ENCODE measurements at places on chromosomes 3 and 15. TPM values are rescaled to one million over a fixed set of nuclear protein-coding genes. Genes with fewer than 3 reads are reported as not detected.

UACA gene
- total RNA-seq, result 11.0 TPM

CPNE9 gene
- 0.14 TPM for total RNA-seq

GOLGA8B gene
- total RNA-seq, result 11.7 TPM

SLC30A4 gene
- 1.2 TPM for total RNA-seq

ICE2 gene
- 37.4 TPM for total RNA-seq

DNA sequence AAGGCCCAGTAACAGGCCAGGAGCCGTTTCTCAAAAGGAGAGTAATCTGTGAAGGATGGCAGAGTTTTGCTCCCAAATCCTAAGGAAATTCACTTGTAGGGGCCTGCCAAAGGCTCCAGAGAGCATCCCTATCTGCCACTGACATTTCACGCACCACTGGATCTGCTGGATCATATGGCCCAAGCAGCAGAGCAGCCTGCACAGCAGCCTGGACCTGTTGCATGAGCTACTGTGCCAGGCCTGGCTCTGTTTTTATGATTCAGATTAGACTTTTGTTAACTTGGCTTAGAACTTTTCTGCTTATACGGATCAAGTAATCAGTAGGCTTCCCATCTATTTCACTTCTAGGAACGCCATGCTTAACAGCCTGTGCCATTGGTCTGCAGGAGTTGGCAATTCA is 70.7 kb downstream of the CHRD start:
- no peaks in the 10 kb centered on the region for H3K4me1 ChIP-seq
- DNase-seq, result no peak
- no peak overlapping the region for H3K4me3 ChIP-seq

GRCh38 chr3:123800362-123800682 is 83.8 kb downstream of the MYLK start:
- no peaks in the 10 kb centered on the region for H3K27me3 ChIP-seq
- no peaks in the 10 kb centered on the region for H3K4me1 ChIP-seq
- DNase-seq, result no peak
- H3K36me3 ChIP-seq, result no peaks in the 10 kb centered on the region
- no peak overlapping the region for H3K27ac ChIP-seq
- H3K4me3 ChIP-seq, result no peak overlapping the region

- no peak for DNase-seq
- H3K4me1 ChIP-seq, result peaks cover 23% of the 10 kb centered on the region
- H3K27me3 ChIP-seq, result peaks cover 84% of the 10 kb centered on the region
- H3K4me3 ChIP-seq, result peak overlapping the region; percentile 32
- H3K27ac ChIP-seq, result no peak overlapping the region
- H3K36me3 ChIP-seq, result no peaks in the 10 kb centered on the region
Observed at GRCh38 chr15:60004846-60005351, 788 bp downstream of the FOXB1 start.

DNA sequence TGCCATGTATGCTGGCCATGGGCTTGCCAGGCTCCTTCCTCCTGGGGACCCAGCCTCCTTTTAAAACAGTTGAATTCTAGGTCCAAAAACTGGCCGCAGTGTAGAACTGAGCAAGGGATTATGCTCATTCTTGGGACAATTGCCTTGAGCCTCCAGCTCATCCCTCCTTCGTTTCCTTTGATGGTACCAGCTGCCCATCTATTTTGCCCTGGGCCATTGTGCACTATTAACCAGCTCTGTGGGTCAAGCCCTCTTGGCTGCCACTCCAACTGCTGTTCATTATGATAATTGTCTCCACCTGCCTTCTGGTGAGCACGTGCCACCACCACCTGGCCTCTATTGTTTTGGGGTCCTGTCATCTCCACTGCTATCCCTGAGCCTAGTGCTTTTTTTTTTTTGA is 75.8 kb upstream of the SYN2 start:
- no peak for DNase-seq
- H3K4me3 ChIP-seq, result no peak overlapping the region
- no peaks in the 10 kb centered on the region for H3K36me3 ChIP-seq
- no peak overlapping the region for H3K27ac ChIP-seq

DNA sequence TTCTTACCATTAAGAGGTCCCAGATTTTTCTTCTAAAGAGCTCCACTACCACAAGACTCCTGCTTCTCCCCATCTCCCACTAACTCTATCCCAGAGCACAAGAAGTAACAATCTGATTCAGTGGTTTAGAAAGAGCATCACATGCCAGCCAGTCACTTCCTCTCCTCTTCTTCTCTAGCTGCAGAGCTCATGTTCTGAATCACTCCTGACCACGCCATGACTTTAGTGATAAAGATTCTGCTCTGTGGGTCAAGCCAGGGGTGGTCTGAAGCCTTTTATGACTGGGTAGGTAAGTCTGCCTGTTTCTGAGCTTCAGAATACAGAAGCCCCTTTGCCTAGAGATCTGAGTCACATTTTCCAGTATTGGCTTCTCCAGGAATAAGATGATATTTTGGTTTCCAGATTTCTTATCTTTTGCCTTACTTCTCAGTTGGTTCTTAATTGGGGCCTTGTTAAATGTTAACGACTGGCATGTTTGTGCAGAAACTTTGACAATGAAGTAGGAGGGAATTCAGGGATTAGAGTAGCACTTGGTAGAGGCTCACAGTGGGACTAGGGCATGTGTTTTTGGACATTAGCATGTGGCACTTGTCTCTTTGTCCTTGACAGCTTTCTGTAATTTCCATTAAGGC is 27.6 kb upstream of the ADAMTSL3 start:
- no peak overlapping the region for H3K27ac ChIP-seq
- H3K27me3 ChIP-seq, result no peaks in the 10 kb centered on the region
- H3K36me3 ChIP-seq, result no peaks in the 10 kb centered on the region
- no peaks in the 10 kb centered on the region for H3K4me1 ChIP-seq

- no peak overlapping the region for H3K4me3 ChIP-seq
- H3K36me3 ChIP-seq, result no peaks in the 10 kb centered on the region
- DNase-seq, result no peak
- H3K27ac ChIP-seq, result no peak overlapping the region
- H3K4me1 ChIP-seq, result no peaks in the 10 kb centered on the region
- H3K27me3 ChIP-seq, result no peaks in the 10 kb centered on the region
Observed at GRCh38 chr15:35728219-35728940, 182.4 kb upstream of the DPH6 start.

DNA sequence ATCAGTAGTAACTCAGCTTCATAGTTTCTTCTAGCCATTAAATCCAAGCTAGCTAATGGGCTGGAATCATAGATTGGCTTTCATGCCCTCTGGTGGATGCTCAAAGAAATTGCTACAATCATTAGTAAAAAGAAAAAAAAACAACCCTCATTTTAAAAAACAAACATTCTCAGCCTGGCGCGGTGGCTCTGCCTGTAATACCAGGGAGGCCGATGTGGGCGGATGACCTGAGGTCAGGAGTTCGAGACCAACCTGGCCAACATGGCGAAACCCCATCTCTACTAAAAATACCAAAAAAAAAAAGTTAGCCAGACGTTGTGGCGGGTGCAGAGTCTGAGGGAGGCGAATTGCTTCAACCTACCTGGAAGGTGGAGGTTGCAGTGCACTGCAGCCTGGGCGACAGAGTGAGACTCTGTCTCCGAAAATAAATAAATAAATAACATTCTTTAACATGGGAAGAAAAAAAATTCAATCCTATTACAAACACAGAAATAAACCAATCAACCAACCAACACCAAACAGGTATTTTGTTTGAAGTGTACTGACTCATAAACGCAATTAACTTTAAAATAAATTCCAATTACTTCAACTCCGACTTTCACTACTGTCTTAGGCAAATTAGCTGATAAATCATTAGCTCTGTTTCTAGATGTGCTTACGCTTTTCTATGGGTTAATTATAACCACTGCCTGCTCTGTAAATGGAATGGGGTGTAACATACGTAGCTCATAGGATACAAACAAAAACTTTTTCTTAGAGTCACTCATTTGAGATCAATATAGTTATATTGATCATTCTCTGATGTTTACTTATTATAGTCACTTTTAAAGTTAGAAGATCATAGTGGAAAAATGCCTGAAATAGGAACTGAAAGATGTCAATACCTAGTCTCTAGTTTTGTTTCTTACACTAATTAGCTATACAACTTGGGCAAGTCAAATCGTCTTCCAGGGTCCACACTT is 24.9 kb downstream of the TMEM207 start:
- H3K36me3 ChIP-seq, result no peaks in the 10 kb centered on the region
- H3K27ac ChIP-seq, result no peak overlapping the region
- H3K4me1 ChIP-seq, result no peaks in the 10 kb centered on the region
- H3K27me3 ChIP-seq, result no peaks in the 10 kb centered on the region
- DNase-seq, result peak; percentile 48

DNA sequence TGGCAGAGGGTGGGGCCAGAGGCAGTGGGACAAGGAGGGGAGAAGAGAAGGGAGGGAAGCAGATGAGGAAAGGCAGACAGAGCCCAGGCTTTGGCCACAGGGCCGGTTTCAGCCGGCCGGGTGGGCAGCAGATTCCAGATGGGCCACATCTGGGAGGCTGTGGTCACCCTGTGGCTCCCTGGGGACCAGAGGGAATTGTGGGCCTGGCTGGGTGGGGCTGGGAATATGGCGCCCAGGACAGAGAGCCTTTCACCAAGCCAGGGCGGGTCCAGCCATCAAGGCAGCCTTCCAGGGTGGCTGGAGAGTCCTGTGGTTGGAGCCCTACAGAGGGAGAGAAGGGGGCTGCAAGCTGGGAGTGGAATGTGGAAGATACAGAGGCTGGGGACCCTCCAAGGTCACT is 18.9 kb downstream of the PTH1R start:
- peaks cover 9% of the 10 kb centered on the region for H3K4me1 ChIP-seq
- H3K36me3 ChIP-seq, result no peaks in the 10 kb centered on the region
- H3K4me3 ChIP-seq, result no peak overlapping the region
